Muscle of back (tissue), 13 donors: ENCODE measurements at places on chromosomes 1 and 21. TPM values are rescaled to one million over a fixed set of nuclear protein-coding genes. Genes with fewer than 3 reads are reported as not detected.

- DNase-seq: no peak
Observed at GRCh38 chr1:82317671-82318070, 516.9 kb downstream of the ADGRL2 start.

The RNU1-1 gene
- polyA plus RNA-seq: not detected

The PTPRC gene
- 9.3 TPM for polyA plus RNA-seq

The AQP10 gene
- 0.26 TPM for polyA plus RNA-seq

DNA sequence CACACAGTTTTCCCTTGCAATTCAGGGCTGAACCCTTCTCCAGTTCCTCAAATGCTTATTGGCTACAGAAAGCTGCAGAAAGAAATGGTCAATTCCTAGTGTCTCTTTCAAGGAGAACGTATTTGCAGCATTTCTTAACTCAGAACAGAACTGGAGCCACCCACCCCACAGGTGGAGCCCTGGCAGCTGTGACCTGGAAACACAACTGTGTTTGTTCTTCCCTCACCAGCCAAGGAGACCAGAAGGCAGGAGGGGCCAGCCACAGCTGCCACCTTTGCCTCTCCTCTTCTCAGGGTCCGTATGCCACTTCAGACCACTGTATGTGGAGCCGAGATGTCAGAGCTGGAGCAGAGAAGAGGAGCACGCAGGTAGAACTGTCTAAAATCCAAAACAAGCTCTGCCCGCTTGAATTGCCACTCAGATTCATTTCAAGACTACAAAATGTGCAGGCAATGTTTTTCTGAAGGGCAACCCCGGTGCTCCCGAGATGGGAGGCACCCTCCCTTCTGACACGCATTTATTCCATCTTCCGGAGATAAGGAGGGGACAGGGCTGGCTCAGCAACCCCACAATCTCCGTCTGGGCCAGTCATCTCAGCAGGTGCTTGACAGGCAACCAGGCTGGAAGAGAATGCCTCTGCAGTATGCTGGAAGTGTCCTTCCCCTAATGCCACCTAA lies 16.7 kb downstream of the CD247 start:
- DNase-seq: no peak

- DNase-seq: no peak
Observed at GRCh38 chr1:12406211-12407021, 176.6 kb downstream of the VPS13D start.

DNA sequence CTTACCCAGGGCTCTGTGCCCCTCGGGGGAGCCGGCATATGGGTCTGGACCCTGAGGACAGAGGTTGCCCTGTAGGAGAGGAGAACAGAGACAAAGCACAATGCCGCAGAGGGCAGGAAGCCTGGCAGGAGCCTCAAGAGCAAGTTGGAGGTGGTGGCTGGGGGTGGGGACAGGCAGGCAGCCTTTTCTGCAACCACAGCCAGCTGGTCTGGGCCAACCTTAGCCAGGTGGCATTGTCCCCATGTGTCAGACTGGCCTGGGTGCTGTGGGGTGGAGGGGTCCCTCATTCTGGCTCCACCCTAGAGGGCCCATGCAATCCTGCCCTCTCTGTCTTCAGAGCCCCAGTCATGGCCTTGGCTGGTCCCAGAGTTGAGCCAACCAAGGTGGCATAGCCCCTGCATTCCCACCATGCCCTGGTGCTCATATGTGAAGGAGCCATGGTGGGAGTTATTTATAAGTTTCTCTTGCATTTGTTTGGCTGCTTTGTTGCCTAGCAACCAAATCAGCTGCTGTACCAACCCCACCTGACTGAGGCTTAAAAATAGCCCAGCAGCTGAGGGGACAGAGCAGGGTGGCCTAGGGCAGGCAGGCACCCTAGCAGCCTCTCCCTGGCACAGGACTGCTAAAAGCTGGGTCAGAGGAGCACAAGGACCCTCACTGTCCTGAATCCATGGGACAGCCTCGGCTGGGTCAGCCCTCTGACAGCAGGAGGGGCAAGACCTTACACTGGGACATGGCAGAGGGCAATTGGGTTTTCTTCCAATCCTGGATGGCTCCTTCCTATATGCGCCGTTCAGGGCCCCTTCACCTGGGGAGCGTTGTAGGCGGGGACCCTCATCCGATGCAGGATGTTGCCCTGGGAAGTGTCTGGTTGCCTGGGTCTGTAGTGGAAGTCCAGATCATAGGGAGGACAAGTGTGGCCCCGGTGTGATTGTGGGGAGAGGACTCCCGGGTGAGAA lies 19.5 kb downstream of the MAP7D1 start:
- peak; percentile 79 for DNase-seq

The FALEC gene
- 0.46 TPM for polyA plus RNA-seq

DNA sequence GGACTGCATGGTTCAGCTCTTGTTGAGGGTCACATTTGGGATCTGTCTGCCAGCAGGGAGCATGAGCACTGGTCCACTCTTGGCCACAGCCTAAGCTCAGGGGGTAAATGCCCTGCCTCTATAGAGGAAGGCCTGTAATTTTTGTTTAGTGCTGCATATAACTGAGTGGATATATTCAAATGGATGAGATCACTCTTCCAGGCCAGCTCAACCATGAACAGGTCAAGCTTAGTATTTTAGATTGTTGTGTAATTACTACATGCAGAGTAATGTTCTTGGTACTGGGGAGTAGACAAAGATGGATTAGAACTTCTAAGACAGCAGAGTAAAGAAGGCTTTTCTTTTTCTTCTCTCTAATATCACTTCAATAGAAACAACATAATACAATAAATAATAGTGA lies 376.9 kb downstream of the GPATCH2 start:
- no peak for DNase-seq

- no peak for DNase-seq
Observed at GRCh38 chr1:92975551-92976232, 14.4 kb upstream of the DIPK1A start.

DNA sequence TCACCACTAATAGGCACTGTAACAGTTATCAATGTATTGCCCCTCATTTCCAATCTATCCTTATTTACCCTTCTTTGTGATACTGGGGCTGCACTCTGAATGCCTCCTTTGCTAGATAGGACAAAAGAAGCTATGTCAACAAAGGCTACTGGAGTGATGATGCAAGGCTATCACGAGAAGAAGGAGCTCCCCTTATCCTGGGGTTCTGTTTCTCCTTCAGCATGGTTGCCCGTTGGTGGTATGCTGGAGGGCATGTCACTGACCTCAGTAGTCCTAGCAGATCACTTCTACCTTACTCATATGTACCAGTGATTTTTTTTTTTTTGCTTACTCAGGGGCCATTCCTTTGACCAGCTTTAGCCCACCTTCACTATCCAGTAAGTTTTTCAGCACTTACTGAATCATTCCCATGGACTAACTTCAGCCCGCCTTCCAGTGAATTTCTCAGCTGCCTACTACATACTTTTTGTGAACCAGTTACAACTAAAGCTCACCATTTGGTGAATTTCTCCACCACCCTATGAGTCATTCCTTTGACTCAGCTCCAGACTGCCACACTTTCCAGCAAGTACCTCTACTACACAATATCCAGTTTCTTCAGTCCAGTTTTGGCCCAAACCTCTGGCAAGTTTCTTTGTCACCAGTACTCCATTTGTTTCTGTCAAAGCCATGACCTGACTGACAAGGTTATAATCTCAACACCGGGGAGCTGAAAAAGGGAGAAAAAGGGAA lies 944.5 kb downstream of the KCNT2 start:
- peak; percentile 34 for DNase-seq

The BRDT gene
- polyA plus RNA-seq: not detected

The KRTAP21-3 gene
- polyA plus RNA-seq: not detected

- DNase-seq: no peak
Observed at GRCh38 chr1:38609166-38610025, 250.2 kb downstream of the RRAGC start.

DNA sequence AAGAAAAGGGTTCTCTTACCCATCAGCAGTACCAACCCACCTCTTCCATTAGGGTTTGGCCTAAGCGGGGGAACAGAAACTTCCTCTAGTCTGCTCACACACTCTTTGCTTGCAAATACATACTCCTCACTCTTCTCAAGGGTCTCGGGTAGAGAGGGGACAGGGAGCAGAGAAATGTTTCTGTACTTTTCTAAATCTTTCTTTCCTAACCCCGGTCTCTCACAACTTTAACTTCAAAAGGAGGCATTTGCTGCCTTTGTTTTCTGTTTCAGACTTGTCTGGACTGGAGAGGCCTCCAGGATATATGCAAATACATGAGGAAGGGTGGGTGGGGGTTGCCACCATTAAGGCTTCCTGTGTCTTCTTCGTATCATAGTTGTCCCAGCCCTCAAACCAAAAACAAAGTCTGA lies 10.5 kb upstream of the LAX1 start:
- no peak for DNase-seq

The TCP10L gene
- polyA plus RNA-seq: 1.6 TPM

DNA sequence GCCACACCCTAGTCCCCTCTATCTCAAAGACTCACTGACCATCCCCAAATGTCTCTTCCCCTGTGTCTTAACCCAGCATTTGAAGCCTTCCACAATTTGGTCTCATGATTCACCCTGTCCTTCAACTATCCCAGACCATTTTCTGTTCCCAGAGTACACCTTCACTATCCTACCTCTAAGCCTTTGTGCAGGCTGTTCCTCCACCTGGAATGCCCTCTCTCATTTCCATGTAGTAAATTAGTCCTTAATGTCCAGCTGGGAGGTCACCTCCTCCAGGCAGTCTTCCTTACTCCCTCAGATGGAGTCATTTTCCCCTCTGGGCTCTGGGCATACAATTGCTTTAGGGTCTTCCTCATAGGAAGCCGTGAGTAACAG lies 31.1 kb upstream of the EPB41 start:
- no peak for DNase-seq

- no peak for DNase-seq
Observed at GRCh38 chr1:238205045-238205662, 314.4 kb upstream of the ZP4 start.

The CYP4X1 gene
- polyA plus RNA-seq: 3.3 TPM

The VSIG8 gene
- not detected for polyA plus RNA-seq

GRCh38 chr1:198205016-198205684 lies 48.4 kb downstream of the NEK7 start:
- DNase-seq: peak; percentile 64

DNA sequence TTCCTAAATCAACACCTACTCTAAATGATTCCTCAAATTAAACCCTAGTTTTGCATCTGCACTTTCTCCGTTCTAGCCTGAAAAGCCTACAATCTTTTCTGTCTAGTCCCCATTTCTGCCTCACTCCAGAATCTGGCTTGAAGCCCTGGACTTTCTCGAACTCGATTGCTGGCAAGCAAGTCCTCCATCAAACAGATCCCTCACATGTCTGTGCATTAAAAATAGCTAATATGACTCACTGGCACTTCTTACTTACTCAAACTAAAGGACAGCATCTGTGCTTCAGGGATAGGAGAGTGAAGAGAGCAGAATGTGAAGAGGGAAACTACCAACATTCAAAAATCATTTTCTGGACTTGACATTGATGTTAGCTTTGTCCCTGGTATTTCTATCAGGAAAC lies 51.8 kb upstream of the CXADR start:
- peak; percentile 51 for DNase-seq

The ANXA9 gene
- polyA plus RNA-seq: 2.5 TPM

GRCh38 chr1:87927391-87928280 lies 599.0 kb downstream of the LMO4 start:
- no peak for DNase-seq

The HTR1D gene
- not detected for polyA plus RNA-seq

GRCh38 chr1:232650418-232650817 lies 20.5 kb upstream of the SIPA1L2 start:
- DNase-seq: no peak

GRCh38 chr1:59322394-59322793 lies 25.5 kb downstream of the FGGY start:
- DNase-seq: no peak

- DNase-seq: no peak
Observed at GRCh38 chr1:44568128-44568900, 106.0 kb downstream of the TMEM53 start.

DNA sequence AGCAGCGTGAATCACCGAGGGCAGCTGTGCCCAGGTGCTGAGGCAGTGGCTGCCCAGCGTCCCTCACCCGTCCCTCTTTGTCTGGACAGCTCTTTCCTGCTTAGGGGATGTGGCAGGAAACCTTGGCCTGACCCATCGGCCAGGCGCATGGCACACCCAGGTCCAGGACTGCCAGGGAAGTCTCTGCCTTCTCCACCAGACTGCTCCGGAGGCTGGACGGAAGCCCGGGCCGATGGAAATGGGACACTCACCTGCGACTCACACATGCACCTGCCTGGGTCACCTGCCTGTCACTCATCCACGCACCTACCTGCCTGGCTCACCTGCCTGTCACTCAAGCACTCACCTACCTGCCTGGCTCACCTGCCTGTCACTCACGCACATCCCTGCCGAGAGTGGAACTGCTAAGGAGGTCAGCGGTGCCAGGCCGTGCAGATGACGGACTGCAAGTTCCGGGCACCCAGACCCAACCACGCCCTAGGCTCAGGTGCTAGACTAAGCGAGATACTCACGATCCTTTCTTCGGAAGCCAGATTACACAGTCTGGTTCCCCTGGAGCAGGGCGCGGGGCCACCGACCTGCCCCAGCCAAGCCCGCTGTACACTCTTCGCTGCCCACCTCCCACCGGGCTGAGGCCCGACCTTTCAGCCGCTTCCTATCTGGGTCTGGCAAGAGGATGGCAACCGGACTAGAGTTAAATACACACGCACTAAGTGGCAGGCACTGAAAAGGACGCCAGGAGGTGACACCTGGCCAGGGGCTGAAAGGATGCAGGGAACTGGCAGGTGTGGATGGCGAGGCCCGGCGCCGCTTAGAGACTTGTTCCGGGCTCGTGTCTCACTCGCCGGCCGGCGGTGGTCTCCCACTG lies 1.1 kb downstream of the UBE2J2 start:
- no peak for DNase-seq
